ENCODE measurements at places on chromosomes 11 and 22. TPM values are rescaled to one million over a fixed set of nuclear protein-coding genes. Genes with fewer than 3 reads are reported as not detected.

TRPM5 gene
- total RNA-seq = not detected

DNA sequence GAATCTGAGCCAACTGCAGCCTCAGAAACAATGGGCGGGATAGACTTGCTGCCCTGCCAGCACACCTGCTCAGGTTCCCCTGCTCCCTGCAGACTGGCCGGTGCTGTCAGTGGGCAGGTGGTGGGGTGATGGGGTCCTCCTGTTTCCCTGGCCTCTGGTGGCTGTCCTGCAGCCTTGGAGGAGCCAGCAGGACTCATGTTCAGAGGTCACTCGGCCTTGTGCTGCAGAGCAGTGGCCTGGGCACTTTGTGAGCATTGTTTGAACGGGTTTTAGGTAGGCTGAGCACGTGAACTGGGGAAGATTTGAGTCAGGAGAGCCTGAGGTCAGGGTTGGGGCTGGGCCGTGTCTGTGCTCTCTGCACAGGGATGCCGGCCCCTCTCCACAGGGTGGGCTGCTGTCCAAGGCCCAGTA is 17.6 kb downstream of the PPIL2 start:
- DNase-seq = no peak

GRCh38 chr11:78061088-78061920 is 2.4 kb upstream of the THRSP start:
- DNase-seq = peak; percentile 83

DNA sequence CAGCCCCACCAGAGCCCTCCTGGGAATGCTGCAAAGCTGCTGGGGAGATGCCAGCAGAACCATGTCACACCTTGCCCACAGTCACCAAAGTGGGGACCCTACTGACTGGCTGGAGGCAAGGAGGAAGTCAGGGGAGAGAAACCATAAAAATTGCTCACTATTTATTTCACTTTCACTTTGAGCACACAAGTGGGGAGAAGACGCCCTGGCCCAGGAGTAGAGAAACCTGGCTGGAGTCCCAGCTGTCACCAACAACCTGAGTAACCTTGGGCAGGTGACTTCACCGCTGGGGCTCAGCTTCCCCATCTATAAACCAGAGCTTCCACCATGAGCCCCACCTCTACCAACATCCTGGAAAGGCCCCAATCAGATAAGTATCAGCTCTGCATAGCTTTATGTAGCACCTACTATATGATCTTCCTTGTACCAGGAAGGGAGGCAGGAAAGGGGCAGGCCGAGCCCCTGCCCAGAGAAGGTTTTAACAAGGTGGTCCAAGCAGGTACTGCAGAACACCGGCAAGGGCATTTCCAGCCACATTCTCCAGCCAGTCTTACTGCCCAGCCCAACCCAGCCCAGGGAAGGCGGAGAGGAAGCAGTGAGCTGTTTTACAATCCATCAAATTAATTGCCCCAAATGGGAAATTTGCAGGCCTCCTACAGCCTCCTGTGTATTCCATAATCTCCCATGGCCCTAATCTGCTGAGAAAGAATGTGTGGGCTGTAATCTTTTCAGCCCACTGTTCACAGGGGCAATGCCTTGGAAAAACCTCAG is 27.6 kb downstream of the PLEKHA7 start:
- no peak for DNase-seq

Data from heart left ventricle (tissue), 16 donors.